Activated CD4-positive, alpha-beta T cell treated with anti-CD3 and anti-CD28 coated beads, Interleukin-10, Interleukin-2, amounts not matched to agents 100 ng/mL and 50 ng/mL, durations not matched to agents 16 hours and 8 hours (primary cell): ENCODE measurements at places on chromosomes 16 and 17.

- no peak for DNase-seq
These were observed 47.3 kb downstream of the TBC1D16 start for GRCh38 chr17:79988185-79988971.

DNA sequence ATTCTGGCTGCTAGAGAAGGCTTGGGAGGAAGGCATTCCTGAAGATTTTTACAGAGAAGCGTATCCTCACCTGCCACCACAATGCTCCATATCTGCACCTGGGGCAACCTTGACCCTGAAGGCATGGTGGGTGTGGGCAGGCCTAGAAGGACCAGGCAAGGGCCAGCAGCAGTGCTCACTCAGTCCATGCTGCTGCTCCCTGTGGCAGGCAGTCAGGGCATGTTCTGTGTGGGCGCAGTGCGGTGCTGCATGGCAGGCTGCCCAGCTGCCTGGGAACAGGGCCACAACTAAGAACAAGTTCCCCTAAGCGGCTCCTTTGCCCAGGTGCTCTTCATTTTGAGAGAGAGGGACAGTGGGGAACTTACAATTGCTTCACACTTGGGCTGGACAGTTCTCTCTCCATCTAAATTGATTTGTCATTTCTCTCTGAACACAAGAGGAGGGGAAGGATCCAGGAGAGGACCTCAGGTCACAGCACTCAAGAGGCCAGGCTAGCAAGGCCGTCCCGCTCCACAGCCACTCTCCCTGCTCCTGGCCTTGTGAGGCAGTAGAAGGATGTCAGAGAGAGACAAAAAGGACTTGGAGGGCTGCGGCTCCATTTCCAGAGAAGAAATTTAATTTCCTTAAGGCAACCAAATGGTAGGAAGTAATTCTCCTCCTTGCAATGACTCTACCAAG is 158.8 kb downstream of the AATF start:
- no peak for DNase-seq

GRCh38 chr16:77761204-77761603 is 27.2 kb upstream of the VAT1L start:
- no peak for DNase-seq

DNA sequence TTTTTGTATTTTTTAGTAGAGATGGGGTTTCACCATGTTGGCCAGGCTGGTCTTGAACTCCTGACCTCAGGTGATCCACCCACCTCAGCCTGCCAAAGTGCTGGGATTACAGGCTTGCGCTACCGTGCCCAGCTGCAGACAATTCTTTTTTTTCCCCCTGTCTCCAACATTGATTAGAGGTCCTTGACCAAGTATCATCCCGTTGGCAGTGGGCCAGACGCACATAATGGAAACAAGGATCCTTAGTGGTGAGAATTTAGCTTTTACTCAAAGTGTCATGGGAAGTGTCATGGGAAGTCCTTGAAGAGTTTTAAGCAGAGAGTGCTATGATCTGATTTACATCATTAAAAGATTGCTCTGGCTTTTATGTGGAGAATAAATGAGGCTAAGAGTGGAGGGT is 2.1 kb upstream of the FBXO47 start:
- no peak for DNase-seq

GRCh38 chr16:75227361-75228142 is 8.8 kb downstream of the CTRB1 start:
- DNase-seq, result no peak

- DNase-seq, result no peak
These were observed 53.4 kb downstream of the PRKCB start for GRCh38 chr16:23889189-23889588.

DNA sequence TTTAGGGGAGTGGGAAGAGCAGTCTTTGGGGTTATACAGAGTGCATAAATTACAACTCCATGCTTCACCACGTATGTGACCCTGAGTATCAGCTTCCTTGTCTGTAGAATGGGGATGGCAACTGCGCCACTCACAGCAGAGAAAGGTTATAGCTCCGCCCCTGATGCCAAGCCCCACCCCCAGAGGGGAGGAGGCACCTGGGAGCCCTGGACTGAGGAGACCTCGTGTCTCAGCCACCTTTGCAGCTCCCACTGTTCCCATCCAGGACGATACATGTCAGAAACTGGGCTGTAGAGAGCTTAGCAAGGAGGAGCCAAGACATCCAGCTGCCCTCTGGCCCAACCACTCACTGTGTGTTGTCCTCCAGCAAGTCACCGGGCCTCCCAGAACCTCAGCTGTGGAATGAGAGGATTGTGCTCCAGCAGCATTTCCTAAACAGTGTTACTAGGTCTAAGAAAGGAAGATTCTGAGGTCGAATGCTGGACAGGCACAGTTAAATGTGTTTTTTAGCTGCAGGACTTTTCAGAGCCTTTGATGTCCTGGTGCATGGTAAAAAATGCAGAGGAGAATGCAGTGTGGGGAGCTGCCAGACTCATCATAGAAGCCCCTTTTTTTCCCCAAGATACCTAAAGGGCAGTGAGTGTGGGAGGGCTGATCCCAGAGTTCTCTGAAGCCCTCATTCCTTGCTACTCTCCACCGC is 49.4 kb downstream of the BEAN1 start:
- peak; percentile 38 for DNase-seq

DNA sequence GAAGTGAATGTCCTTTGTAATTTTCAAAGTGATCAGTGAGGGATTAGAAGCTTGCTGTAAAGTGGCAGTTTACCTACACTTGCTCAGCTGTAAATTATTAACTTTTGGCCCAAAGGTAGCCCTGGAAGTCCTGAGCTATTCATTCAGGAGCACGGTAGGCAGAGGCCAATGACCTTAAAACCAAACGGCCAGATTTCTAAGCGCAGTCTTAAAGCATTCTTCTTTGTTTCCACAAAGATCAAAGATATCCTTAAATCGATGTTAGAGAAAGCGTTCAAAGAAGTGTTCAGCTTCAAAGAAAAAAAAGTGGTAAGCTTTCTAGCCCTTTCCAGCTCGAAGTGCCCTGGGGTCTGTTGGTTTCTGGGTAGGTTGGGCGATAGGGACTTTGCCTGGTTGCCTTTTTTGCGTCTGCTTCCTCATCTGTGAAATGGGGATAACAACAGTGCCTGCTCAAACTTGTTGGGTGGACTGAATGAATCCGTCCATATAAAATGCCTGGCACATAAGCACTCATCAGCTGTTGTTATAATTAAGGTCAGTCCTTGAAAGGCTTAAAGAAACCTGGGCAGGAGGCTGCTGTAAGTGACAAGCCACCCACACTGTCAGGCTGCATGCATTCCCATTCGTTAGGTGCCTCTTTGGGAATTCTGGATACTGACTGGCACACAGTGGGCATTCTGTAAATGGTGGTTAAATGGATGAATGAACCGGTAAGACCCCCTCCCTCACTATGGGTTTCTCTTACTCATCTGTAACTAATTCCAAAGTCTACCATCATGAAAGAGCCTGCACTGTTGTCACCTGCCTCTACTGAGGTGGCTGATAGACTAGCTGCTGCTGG is 113.2 kb downstream of the PRKCA start:
- DNase-seq, result no peak

GRCh38 chr17:81966343-81967243 is 5.6 kb upstream of the NOTUM start:
- no peak for DNase-seq

- peak; percentile 96 for DNase-seq
These were observed at the start of gene ADCY7 for GRCh38 chr16:50266337-50267091. ADCY7 (plus strand) TSS chr16:50266551; CDS start chr16:50288180, 21,629 bp downstream.

GRCh38 chr16:66623755-66624154 is 19.3 kb downstream of the CMTM3 start:
- no peak for DNase-seq

GRCh38 chr17:64332502-64332901 is 58.2 kb downstream of the PECAM1 start:
- no peak for DNase-seq

GRCh38 chr16:1983544-1984346 is at the start of gene GFER:
GFER (plus strand) TSS chr16:1984193; CDS start chr16:1984219, 26 bp downstream.
- DNase-seq, result peak; percentile 92

DNA sequence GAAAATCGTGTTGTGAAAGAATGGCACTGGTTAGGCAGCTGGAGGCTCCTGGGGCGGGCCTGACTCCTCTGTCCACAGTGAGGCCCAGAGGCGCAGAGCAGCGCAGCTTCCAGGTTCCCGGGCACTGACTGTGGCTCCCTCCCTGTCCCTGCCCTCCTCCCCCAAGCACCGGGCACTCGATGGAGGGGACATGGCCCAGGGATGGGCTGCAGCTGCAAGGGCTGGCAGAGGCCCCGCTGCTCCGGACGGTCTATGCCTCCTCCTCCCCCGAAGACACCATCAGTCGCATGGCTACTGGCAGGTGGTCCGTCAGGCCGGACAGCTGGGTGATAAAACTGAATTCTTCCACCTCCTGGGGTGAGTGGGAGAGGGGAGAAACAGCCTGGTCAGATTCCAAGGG is 50.1 kb downstream of the PRMT7 start:
- no peak for DNase-seq

DNA sequence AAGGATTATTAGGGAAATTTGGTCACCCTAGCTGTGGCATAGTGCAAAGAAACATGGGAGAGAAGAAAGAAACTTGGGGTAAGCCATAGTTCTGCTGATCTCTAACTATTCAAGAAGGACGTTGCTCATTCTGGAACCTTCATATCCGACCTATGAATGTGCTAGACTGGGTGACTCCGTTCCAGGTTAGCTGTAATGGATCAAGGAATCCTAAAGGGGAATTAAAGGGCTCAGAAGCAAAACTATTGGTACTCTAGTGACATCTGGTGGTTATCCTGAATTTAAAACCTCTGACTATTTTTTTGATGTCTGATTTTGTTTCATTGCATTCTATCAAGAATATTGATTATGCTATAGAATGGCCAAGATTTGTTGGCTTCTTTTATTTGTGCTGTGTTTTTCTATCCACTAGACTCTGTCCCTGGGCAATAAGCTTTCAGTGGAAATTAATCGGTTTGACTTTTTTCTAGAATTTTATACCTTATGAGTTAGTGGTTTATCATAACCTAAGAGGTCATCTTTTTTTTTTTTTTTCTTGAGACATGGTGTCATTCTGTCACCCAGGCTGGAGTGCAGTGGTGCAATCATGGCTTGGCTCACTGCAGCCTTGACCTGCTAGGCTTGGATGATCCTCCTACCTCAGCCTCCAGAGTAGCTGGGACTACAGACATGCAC is 19.5 kb downstream of the PCTP start:
- peak; percentile 6 for DNase-seq
